Right atrium auricular region (tissue), 2 donors: ENCODE measurements at places on chromosomes 13 and 19. TPM values are rescaled to one million over a fixed set of nuclear protein-coding genes. Genes with fewer than 3 reads are reported as not detected.

CKM gene
- total RNA-seq = 3,033 TPM

- H3K27me3 ChIP-seq = no peaks in the 10 kb centered on the region
- no peaks in the 10 kb centered on the region for H3K4me1 ChIP-seq
- DNase-seq = no peak
- no peaks in the 10 kb centered on the region for H3K36me3 ChIP-seq
- no peak overlapping the region for H3K4me3 ChIP-seq
These were observed 95.6 kb upstream of the RFC3 start for GRCh38 chr13:33722216-33722915.

SLC25A23 gene
- 88.7 TPM for total RNA-seq

TDRD12 gene
- 0.28 TPM for total RNA-seq

GRCh38 chr19:39679791-39680168, 24.1 kb downstream of the LGALS16 start:
- H3K27me3 ChIP-seq = no peaks in the 10 kb centered on the region
- H3K36me3 ChIP-seq = no peaks in the 10 kb centered on the region
- no peak overlapping the region for H3K4me3 ChIP-seq
- peaks cover 8% of the 10 kb centered on the region for H3K4me1 ChIP-seq
- no peak for DNase-seq
- no peak overlapping the region for H3K27ac ChIP-seq

DNA sequence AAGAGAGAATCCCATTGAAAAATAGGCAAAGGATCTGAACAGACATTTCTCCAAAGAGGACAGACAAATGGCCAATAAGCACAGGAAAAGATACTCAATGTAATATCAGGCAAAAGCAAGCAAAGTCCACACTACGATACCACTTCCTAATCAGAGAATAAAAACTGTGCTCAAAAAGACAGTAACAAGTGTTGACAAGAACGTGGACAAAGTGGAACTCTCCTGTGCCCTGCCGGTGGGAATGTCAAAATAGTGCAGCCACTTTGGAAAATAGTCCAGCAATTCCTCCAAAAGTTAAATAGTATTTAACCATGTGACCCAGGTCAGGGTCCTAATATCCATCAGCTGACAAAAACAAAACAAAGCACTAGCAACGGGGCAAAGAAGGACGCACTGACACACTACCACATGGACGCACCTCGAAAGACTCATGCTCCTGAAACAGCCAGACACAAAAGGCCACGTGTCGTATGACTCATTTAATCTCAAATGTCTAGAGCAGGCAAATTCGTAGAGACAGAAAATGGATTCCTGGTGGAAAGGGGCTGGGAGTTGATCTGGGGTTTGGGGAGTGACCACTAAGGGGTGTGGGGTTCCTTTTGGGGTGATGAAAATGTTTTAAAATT, 5.2 kb downstream of the MIER2 start:
- peaks cover 42% of the 10 kb centered on the region for H3K4me1 ChIP-seq
- peaks cover 8% of the 10 kb centered on the region for H3K36me3 ChIP-seq
- no peaks in the 10 kb centered on the region for H3K27me3 ChIP-seq
- no peak overlapping the region for H3K4me3 ChIP-seq
- no peak for DNase-seq

- no peaks in the 10 kb centered on the region for H3K27me3 ChIP-seq
- no peak overlapping the region for H3K4me3 ChIP-seq
- no peak for DNase-seq
- H3K4me1 ChIP-seq = no peaks in the 10 kb centered on the region
These were observed 23.1 kb downstream of the TBC1D4 start for GRCh38 chr13:75458696-75459422.

- DNase-seq = no peak
- H3K36me3 ChIP-seq = no peaks in the 10 kb centered on the region
- H3K4me1 ChIP-seq = no peaks in the 10 kb centered on the region
- no peak overlapping the region for H3K4me3 ChIP-seq
These were observed 13.2 kb upstream of the CREB3L3 start for GRCh38 chr19:4140237-4140711.

- DNase-seq = no peak
- no peaks in the 10 kb centered on the region for H3K36me3 ChIP-seq
- H3K4me1 ChIP-seq = no peaks in the 10 kb centered on the region
- no peak overlapping the region for H3K27ac ChIP-seq
- H3K27me3 ChIP-seq = no peaks in the 10 kb centered on the region
These were observed 61.8 kb upstream of the KCTD15 start for GRCh38 chr19:33734913-33735312.

- H3K4me1 ChIP-seq = no peaks in the 10 kb centered on the region
- no peak for DNase-seq
- H3K27ac ChIP-seq = no peak overlapping the region
- H3K36me3 ChIP-seq = no peaks in the 10 kb centered on the region
These were observed 6.3 kb upstream of the FUT2 start for GRCh38 chr19:48689449-48689848.

URAD gene
- not detected for total RNA-seq

- H3K4me3 ChIP-seq = no peak overlapping the region
- no peak overlapping the region for H3K27ac ChIP-seq
- H3K27me3 ChIP-seq = no peaks in the 10 kb centered on the region
- no peak for DNase-seq
These were observed 29.4 kb downstream of the CCNE1 start for GRCh38 chr19:29841209-29841558.

KLK3 gene
- total RNA-seq = not detected

DNA sequence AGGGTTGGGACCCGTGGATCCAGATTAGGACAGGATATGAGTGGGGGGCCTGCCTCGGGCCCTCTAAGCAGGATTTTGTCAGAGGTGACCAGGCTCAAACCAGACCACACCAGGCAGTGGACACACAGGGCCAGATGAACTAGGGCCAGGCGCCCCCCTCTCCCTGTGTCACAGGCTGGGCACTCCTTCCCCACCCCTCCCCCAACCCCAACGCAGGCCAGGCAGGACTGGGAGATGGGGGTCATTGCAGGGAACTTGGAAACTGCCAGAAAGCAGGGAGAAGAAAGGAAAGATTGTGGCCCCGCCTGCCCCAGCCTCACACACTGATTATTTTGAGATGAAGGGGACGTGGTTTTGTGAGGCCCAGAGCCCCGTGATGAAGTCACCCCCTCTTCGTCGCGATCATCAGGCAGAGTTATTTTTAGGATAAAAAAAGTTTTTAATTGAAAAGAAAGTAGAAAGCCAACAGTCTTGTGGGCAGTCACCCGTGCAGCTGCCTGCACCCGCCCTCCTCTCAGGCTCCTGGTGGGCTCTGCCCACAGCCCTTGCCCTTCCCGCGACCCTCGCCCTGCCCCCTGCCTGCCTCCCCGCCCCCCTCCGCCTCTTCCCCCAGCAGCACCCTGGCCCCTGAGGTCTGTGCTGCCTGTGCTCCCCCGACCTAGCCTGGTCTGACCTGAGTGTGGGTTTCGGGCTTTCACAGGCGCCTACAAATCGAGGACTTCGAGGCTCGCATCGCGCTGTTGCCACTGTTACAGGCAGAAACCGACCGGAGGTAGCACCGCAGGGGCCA, 1.9 kb upstream of the YJEFN3 start:
- H3K36me3 ChIP-seq = peaks cover 33% of the 10 kb centered on the region
- H3K27ac ChIP-seq = no peak overlapping the region
- no peak overlapping the region for H3K4me3 ChIP-seq
- DNase-seq = no peak

ZNF136 gene
- 3.2 TPM for total RNA-seq
